Inflammatory macrophage (primary cell): ENCODE measurements at places on chromosomes 3 and 15.

- no peak for DNase-seq
These were observed 15.3 kb upstream of the GK5 start for GRCh38 chr3:142240708-142241107.

GRCh38 chr15:71355268-71355667, 240.0 kb downstream of the THSD4 start:
- no peak for DNase-seq

DNA sequence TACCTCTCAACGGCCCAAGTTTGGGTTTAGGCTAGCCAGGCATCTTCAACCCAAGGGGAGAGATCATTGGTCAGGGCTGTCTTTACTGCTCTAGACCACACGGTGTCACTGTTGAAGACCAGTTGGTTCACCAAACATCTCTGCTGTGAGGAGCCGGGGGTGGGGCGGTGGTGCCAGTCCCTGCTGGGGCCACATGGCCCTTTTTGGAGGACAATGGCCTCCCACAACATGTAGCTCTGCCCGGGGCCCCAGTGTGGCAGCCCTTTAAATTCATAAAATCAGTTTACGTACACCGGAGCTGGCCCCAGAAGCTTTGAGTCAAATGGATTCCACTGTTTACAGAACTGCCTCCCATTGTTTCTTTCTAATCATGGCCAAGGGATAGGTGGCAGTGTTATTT, 19.1 kb upstream of the TM4SF18 start:
- DNase-seq = peak; percentile 67

DNA sequence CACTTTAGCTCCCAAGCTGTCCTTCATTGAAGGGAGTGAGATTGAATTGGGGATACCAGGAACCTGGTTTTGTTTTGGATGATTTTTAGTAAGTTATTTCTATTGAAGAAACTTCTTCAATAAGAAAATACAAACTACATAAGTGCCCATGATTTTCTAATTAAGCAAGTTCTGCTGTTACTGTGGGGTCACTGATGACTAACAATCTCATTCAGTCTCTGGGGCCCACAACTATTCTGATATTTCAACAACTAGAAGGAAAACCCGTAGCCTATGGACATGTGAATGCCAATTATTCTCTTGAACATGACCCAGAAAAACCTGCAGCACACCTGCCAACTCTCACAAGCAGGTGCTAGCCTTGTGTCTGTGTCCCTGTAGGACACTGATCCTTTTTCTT, 184.6 kb downstream of the DCLK3 start:
- no peak for DNase-seq

DNA sequence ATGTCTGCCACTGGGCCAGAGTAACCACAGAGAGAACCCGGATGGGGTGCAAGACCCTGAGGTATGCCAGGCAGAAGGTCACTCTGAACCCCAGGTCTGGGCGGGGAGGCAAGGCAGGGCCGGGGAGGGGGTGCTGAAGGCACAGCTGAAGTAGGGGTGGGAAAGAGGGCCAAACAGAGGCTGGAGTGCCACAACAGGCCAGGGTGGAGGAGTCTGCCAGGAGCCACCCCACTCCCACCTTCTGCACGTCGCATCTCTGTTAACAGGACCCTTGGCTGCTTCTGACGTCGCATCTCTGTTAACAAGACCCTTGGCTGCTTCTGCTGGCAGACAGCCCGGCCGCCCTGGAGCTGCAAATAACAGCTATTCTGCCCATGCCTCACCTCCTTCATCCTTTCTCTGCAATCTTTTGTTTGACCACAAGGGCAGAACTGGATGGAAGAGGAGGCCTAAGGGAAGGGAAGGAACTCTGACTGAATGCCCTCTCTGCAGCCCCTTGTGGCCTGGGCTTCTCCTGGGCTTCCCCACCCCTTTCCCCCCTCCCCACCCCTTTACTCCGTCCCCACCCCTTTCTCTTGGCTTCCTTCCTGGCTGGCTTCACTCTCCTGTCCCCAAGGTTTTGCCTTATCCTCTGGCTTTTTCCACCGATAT, 20.6 kb upstream of the FBLN2 start:
- DNase-seq = no peak

DNA sequence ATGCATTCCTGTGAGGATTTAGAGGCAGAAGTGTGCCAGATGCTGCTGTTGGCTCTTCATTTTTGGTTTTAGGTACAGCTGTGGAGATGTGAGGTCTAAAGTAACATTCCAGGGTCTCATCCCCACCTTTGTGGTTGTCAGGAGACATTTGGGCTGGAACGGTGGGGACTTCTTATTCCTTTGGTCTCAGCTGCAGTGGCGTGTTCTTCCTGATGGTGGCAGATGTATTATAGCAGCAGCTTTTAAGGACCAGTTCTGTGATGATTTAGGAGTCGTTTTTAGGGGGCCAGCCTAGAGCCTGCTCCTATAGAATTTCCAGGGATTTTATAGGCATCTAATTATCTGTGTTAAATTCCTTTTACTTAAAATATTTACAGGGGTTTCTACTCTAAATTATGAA, 221.0 kb upstream of the EOMES start:
- DNase-seq = no peak

GRCh38 chr3:14194865-14195264, 16.2 kb downstream of the LSM3 start:
- no peak for DNase-seq

DNA sequence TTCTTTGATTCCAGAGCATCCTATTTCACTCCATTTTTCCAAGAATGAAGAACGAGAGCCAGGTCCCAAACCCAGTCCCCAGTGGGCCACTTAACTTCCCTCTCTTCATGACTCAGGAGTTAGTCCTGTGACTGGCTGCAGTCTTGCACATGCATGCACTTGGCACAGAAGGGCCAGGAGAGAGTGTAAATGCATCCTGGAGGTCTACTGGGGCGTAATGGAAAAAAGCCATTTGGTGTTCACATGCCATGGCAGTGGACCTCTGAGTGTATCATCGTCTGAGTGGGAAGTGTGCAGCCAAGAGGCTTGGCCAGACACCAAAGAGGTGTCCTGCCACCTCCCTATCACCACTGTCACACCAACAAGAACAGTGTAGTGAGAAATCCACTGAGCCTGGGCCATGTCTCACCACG, 15.1 kb upstream of the RFTN1 start:
- DNase-seq = peak; percentile 42

GRCh38 chr15:26032162-26032846, 169.2 kb upstream of the ATP10A start:
- DNase-seq = no peak

DNA sequence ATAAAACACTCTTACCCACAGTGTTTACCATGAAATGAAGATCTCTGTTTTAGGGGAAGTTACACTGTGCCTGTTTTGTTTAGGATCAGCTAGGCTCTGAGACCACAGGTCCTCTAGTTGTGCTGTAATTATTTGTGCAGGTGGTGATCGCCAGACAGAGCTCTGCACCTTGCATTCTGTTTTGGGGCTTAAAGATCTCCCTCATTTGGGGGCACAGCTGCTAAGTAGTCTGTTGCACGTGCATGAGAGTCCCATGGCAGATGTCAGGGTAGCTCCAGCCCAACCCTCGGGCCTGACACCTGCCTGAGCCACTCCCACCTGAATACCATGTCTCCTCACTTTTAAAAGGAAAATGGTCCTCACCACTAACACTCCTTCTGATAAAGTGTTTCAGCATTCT, 12.4 kb downstream of the C3orf20 start:
- DNase-seq = no peak

DNA sequence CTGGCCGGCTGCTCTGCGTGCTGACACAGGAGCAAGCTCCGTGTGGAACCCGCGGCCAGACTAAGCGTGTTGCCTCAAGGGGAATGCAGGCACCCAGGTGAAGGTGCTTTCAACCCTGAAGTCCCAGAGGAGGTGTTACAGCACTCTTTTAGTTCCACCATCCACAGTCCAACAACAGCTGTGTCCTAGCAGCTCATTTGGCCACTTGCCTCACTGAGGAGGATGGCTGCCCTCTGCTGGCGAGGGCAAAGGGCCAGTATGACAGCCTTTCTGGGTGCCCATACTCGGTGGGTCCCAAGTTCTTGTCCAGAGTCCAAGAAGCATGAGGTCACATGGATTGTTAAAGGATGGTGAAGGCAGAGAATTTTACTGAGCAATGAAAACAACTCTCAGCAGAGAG, 87.8 kb downstream of the C3orf85 start:
- no peak for DNase-seq

- no peak for DNase-seq
These were observed 89.0 kb downstream of the GHSR start for GRCh38 chr3:172359231-172359630.

GRCh38 chr3:123909785-123910184, 25.7 kb upstream of the MYLK start:
- no peak for DNase-seq

DNA sequence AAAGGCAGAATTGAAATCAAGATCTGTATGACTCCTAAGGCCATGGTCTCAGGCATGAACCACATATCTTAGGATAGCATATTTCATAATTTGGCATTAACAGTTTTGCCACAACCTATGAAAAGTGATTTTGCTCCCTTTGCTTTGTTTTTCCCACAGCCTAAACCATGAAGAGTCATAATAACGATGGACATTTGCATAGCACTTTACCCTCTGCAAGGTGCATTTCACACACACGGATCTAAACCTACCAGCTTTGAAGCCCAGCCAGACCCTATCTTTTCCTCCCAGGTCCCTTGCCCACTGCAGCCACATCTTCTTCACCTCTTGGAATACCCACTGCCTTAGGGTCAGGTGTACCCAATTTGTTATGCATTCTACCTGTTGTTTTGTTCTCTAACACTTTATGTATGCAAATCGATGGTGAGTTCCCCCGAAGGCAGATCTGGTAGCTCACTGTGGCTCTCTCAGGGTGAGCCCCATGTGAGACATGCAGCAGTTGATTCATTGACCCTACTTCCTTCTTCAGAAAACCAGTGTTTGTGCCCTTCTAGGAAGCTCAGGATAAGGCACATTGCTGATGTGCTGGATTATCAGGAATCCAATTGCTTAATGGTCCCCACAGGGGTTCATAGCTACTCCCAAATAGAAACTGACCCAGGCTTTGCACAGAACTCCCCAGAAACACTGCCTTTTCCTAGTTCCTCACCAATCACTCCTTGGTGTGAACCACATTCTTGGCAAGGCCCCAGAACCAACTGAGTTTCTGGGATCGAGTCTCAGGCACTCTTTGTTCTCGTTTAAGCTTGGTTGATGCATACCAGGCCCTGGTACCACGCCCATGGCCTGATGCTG, 8.7 kb downstream of the ARHGAP31 start:
- DNase-seq = peak; percentile 54

DNA sequence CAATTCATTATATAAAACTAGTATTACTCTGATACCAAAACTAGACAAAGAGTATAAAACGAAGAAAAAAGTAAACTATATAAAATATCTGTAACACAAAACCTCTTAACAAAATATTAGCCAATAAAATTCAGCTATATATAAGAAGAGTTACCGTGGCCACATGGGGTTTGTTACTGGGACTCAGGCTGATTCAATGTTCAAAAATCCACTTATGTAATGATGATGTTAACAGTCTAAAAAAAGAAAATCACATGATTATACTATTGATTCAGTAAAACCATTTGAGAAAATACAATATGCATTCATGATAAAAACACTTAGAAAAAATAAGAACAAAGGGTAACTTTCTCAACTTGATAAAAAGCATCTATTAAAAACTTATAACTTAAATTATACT, 18.3 kb downstream of the P2RY1 start:
- DNase-seq = no peak

DNA sequence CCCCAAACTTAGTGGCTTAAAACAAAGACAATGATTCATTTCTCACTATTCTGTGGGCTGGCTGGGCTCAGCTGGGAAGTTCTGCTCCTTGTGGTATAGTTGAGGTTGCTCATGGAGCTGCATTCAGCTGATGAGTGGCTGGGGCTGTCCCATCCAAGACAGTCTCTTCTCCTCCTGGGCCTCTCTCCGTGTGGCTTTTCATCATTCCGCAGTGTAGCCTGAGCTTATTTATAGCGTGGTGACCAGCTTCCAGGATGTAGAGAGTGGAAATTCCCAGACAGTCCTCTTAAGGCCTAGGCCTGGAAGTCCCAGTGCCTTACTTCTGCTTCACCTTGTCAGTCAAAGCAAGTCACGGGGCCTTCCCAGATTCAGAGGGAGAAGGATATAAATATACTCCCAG, 136.7 kb upstream of the DAZL start:
- DNase-seq = no peak

GRCh38 chr3:54232618-54233017, 110.3 kb downstream of the CACNA2D3 start:
- DNase-seq = no peak

- DNase-seq = peak; percentile 43
These were observed 67.8 kb downstream of the GPR176 start for GRCh38 chr15:39852250-39852649.

DNA sequence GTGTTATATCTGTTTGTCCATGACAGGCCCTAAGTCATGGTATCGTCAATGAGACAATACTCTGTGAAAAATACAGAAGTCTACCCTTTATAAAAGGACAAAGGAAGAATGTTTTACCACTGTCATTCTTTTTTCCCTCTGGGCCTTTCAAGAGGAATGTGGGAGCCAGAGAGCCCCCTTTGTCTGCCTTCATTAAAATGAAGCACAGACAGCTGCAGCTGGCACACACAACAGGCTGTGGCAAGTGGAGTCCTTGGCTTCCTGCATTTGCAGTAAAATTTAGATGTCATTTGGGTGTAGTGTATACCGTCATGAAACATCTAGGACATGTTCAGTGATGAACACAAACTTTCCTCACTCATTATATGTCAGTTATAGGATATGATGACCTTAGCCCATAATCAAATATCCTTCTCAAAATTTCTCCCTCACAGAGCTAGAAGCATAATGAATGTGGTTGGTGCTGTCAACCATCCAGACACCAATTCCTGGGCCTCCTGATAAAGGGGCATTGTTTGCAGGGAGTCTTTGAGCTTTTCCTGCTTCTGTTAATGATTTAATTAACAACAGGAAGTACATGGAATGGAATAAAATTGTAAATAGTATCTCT, 76.4 kb downstream of the DHX36 start:
- DNase-seq = no peak

DNA sequence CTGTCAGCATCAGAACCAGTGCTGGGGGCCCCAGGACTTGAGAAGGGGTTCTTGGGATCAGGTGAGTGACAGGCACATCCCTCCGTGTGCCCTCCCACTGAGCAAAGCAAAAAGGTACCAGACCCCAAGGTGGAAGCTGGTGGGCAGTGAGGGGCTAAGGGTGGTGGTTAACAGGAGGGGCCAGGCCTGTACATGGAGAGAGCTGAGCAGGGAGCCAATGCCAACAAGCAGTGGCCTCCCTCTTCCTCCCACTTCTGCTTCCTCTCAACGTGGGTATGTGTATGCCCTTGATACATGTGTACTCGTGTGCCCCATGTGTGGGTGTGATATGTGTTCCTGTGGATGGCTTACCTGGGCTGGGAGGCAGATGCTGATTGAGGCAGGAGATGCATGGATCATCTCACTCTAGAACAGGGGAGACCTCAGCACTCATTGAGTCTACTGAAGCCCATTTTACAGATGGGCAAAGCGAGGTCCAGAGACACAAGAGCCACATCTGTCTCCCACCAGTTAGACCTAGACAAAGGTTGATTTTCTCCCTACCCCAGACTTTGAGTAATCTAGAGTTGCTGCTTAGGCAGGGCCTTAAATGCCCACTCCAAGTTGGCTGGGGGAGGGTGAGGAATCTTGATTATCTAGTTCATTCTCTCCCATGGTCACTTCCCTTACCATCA, 945 bp downstream of the VIPR1 start:
- DNase-seq = no peak

GRCh38 chr3:77967621-77968020, 927.7 kb downstream of the ROBO2 start:
- DNase-seq = no peak

GRCh38 chr3:50090984-50091383, 2.3 kb downstream of the RBM5 start:
- no peak for DNase-seq

- no peak for DNase-seq
These were observed 192.5 kb downstream of the WNT5A start for GRCh38 chr3:55294557-55294956.

GRCh38 chr15:43463507-43463906, 29.4 kb downstream of the TP53BP1 start:
- peak; percentile 13 for DNase-seq
